EH (cell line): ENCODE measurements at places on chromosomes 12 and 14.

DNA sequence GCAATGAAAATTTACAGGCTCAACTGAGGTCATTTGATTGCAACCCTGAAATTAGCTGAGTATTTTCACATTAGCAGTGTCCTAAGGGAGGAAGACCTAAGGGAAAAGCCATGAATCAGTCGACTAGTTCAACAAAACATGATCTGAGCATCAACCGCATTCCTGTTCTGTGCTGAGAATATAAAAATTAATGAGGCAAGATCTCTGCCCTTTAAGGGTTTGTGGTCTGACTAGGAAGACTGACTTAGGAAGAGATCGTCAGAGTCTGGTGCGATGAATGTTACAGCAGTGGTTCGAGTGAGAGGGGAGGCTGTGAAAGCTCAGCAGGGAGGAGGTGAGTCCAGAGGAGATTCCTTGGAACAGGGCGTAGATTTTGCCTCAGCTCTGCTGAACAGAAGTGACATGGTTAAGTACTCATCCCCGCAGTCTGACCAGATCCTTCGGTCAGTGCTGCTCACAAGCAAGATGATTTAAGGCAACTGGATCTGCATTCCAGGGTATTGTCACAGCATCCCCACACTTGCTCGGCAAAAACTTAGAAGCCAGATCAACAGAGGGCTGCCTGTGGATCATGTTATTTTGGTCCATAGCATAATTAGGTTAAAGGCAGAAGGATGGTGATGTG, 49.6 kb downstream of the BMAL2 start:
- DNase-seq = peak; percentile 96

- peak; percentile 61 for DNase-seq
These were observed 1.1 kb downstream of the HDAC7 start for GRCh38 chr12:47818467-47819137.

DNA sequence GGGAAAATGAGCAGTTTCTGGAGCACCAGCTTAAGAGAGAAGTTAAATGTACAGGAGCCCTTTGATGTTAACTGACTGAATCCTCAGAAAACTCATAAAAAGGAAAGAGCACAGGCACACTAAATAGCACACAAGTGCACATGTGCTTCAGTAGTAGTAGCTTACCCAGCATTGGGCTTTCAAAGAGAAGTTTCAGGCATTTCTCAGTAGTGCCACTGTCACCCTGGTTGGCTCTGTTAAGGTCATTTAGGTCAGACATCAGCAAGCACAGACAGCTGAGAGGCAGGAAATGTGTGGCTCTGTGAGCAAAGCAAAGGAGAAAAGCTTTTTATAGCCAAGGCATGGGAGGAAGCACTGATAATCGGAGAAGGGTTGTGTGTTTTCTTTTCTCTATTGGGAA, 96.3 kb upstream of the HIF1A start:
- DNase-seq = peak; percentile 45

GRCh38 chr12:122888232-122888752, 7.6 kb downstream of the VPS37B start:
- DNase-seq = peak; percentile 60

DNA sequence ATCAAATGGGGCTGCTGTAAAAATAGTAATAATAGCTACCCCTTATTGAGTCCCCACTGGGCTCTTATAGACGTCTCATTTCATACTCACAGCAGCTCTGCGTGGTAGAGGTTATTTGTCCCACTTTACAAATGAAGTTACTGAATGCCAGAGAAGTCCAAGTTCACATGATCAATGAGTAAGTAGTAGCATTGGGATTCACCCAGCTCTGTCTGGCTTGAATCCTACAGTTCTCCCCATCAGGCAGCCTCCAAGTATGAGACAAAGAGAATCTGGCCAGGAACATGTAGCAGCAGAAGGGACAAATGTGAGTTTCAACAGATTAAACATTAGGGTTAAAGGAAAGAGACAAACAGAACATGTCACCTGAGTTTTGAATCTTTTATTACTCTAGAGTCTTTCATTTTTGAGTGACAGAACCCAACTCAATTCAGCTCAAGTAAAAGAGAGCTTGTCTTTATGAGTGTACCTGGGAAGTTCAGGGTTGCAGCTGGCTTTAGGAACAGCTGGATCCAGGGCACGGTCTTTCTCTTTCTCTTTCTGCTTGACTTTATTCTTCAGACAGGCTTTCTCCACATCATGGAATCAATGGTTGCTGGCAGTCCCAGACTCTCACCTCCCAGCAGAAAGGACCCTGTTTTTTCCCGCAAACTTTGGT, 64.1 kb upstream of the JDP2 start:
- DNase-seq = no peak

- DNase-seq = no peak
These were observed 44.2 kb upstream of the MANSC4 start for GRCh38 chr12:27824126-27824842.

GRCh38 chr12:22477166-22477893, 67.0 kb downstream of the C2CD5 start:
- DNase-seq = peak; percentile 86

DNA sequence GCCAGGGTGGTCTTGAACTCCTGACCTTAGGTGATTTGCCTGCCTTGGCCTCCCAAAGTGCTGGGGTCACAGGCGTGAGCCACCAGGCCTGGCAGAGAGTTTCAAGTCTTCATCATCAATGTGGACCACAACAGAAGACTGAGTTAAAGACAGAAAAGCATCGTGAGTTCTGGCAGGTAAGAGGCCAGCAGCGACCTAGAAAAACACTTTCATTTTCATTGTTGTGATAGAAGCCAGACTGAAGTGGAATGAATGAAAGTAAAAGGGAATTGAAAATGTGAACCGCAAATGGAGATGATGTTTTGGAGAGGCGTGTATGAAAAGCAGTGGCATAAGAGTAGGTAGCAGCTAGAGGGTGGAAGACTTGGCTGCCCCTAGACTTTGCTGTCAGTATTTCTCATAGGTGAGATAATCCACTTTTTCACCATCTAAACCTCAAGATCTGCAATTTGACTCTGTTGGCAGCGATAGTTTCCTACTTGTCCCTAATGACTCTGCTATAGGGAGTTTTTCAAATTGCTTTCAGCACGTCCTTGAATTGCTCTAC, 47.1 kb upstream of the PLEKHA5 start:
- no peak for DNase-seq

DNA sequence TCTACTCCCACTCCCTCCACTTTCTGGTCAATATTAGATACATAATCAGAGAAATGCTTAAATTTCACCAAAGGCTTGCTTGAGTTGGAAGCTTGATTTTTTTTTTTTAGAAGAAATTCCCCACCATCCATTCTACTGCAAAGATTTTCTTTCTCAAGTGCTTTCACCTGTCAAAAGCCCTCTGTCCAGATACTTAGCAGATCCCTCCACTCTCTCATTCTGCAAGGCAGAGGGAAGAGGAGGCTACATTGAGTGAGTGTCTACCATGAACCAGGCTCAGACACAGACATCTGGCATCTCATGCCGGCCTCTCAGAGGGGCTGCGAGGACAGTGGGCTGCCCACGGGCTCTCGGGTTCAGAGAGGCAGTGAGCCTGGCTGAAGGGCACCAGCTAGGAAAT, 127.6 kb upstream of the GSC start:
- DNase-seq = no peak

GRCh38 chr14:100696590-100696989, 30.1 kb upstream of the DLK1 start:
- no peak for DNase-seq

- peak; percentile 11 for DNase-seq
These were observed 349.9 kb downstream of the LRIG3 start for GRCh38 chr12:58570411-58570810.

GRCh38 chr12:40013292-40013691, 92.6 kb downstream of the SLC2A13 start:
- no peak for DNase-seq

DNA sequence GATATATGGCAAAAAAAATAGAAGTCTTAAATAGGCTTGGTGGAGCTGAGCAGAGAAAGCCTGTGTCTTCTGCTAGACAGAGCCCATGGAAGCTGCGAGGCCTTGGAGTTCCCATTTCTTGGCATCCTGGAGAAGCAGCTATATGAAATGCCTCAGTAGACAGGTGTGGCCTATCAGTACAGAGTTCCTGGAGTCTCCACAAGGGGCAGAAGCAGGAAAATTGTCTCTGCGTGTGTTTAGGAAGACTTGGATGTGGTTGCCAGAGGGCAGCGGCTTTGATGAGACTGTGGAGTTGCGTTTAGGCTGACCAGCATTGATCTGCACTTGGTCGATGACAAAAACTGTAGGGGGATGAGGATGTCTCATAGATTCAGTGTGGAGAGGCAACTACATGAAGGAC, 334.5 kb upstream of the SEL1L start:
- no peak for DNase-seq

DNA sequence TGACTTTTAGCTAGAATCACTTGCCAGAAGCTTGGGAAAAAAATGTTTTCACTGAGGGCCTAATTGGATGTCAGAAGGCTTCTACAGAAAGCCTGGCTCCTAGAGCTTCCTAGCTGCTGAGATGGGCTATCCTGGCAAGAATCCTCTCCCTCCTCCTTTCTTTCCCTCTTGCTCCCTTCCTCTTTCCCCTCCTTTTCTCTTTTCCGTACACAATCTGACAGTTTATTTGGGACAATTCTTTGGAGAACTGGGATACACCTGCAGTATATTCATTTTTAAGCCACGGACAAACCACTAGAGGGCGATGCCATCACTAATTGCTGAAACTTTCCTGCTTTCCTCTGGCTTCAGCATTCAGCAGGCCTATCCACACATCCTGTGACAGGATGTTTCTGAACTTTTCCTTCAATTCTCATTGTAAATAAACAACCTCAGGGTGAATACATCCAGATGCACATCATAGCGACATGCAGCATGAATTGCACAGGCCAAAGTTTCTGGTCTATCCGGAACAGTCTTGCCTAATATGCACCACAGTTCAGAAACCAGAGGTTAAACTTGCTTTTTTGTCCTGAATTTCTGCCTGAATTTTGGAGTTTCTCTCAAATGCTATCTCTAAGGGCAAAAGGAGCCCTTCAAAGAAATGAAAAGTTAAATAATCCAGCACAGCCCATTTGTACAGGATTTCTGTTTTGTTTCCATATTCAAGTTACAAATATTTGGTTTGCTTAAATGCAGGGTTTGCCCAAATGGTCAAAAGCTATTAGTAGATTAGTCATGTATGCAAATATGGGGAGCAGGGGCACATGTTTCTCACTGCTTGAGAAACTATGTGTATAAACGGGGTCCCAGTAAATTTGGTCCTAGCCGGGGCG, 142.8 kb downstream of the PAWR start:
- peak; percentile 76 for DNase-seq

DNA sequence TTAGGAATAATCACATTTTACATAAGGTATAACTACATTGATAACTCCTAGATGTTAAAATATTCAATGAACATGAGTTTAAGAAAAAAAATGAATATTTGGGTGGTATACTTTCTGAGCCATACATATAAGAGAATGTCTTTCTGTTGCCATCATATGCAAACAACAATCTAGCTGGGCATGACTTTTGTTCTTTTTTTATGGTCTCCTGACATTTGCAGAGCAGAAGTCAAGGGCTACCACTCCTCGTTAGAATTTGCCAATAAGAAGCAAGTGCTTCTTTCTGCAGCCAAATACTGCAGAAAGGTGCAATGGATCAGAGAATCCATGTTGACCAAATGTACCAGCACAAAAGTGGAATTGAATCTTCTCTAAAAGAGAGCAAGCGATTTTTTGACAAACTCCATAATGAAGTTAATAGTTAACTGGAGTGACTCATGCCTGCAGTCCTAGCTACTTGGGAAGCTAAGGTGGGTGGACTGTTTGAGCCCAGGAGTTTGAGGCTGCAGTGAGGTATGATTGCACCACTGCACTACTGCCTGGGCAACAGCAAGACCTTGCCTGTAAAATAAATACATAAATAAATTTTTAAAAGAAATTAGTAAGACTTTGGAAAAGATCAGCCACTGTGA, 25.5 kb upstream of the CCDC91 start:
- DNase-seq = no peak

DNA sequence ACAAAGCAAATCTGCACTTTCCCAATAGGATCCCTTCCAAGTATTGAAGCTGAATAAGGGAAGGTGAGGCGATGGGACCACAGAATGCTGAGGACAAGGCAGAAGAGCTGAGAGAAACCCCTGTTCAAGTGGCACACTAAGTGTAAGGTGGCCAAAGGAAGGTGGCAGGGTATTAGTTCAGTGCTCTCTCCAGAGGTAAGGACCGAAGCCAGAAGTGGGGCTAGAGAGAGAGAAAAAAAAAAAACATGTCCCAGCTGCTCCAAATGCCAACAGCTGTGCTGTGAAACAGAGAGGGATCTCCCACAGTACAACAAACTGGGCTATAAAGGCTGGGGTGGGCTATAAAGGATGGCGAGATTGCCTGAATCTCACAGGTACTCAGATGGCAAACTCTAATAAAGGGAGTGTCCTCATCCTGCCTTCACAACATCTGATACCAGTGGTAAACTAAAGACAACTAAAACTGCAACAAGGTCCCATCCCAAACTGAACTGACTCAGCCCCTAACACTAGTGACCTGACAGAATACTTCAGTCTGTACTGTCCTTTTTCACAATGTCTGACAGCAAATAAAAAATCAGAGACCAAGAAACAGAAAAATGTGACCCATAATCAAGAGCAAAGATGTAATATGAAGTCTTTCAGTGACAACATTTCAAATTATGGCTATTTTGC, 47.9 kb downstream of the CDK17 start:
- no peak for DNase-seq

DNA sequence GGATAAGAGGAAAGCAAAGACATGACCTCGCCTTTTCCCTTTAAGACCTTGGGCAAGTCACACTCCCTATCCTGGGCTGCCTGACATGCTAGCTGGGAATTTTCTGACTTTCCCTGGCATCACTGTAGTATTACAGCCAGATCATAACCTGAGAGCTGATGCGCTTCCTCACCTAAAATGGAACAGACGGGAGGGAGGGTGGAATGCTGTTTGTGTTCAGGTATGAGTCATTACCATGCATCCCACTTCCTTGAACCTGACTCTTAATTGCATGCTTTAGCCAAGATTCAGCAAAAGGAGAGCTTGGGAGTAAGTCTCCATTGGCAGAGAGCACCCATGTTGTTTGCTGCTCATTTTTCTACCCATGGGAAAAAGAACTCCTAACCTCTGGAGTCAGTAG, 156.5 kb downstream of the KCNK10 start:
- peak; percentile 46 for DNase-seq
